Fibroblast of skin of back (primary cell): ENCODE measurements at places on chromosomes 2 and 18.

DNA sequence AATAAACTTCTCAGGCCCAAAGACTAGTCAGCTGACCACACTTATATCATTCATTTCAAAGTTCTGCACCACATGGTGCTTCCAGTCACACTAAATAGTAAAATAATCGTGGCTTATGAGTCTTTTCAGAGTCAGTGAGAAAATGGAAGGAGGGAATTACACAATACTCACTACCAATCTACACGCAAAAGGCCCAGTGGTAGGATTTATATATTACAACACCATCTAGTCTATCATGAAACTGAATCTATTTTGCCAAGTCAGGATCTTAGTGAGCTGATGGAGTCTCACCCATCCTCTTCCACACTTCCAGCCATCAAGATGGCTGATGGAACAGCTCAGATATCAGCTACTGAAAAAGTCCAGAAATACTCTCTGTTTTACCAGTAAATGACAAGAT, 21.9 kb downstream of the INO80D start:
- DNase-seq = no peak

DNA sequence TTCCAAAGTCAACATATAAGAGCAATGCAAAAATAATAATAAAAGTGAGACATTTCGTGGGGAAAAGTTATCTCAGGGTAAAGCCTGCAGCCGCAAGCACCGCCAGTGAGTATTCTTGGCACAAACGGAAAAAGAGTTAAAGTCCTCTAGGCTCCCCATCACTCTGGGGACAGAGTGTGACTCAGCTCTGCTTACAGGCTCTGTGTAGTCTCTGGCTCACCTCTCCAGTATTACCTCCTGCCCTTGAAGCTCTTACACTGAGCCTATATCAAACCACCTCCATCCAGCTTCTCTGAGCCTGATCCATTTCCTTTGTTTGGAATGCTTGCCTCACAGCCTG, 55.5 kb downstream of the MTHFD2 start:
- DNase-seq = peak; percentile 16

DNA sequence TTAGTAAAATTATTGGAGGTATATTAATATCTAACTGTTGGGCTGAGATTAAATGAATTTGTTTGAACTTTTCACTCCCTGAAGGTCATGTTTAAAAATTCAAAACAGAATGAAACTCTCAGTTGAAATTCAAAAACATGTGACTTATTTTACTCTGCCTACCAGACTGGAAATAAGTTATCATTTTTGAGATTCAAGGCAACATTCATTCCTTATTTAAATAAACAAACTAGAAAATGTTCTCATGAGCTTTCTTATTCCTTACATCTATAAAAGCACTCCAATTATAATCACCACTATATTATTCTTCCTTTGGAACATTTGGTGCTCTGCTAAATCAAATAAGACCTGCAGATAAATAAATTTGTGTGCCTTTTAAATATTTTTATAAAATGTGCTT, 217.8 kb downstream of the CDH2 start:
- no peak for DNase-seq

GRCh38 chr18:24799176-24799575, 338.7 kb downstream of the HRH4 start:
- DNase-seq = peak; percentile 5

DNA sequence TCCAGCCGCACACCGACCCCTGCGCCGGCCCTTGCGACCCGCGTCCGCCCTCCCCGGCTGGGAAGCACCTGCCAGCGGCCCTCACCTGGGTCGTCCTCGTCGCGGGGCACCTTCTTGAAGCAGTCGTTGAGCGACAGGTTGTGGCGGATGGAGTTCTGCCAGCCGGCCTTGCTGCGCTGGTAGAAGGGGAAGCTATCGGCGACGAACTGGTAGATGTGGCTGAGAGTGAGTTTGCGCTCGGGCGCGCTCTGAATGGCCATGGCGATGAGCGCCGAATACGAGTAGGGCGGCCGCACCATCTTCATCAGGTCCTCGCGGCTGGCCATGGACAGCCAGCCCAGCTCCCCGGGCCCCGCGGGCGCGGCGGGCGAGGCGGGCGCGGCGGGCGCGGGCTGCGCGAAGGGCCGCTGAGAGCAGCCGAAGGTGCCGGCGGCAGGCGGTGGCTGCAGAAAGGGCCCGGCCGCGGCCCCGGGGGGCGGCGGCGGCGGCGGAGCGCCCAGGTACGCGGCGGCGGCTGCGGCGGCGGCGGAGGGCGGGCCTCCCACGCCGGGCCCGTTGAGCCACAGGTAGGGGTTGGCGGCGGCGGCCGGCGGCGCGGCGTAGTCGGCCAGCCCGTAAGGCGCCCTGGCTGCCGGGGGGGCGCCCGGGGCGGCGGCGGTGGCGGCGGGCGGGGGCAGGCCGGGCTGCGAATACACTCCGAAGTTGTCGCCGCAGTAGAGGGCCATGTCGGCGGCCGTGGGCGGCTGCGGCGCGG, 505 bp downstream of the FOXI3 start:
- no peak for DNase-seq

DNA sequence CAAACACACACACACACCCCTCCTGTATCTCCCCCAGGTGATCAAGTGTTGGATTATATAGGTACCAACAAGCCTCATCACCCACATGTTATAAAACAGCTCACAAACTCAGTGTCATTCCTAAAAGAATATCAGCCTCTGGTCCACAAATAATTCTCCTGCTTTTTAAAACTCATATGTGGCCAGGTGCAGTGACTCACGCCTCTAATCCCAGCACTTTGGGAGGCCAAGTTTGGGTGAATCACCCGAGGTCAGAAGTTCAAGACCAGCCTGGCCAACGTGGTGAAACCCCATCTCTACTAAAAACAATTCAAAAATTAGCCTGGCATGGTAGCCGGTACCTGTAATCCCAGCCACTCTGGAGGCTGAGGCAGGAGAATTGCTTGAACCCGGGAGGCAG, 87.8 kb downstream of the LRATD1 start:
- no peak for DNase-seq

DNA sequence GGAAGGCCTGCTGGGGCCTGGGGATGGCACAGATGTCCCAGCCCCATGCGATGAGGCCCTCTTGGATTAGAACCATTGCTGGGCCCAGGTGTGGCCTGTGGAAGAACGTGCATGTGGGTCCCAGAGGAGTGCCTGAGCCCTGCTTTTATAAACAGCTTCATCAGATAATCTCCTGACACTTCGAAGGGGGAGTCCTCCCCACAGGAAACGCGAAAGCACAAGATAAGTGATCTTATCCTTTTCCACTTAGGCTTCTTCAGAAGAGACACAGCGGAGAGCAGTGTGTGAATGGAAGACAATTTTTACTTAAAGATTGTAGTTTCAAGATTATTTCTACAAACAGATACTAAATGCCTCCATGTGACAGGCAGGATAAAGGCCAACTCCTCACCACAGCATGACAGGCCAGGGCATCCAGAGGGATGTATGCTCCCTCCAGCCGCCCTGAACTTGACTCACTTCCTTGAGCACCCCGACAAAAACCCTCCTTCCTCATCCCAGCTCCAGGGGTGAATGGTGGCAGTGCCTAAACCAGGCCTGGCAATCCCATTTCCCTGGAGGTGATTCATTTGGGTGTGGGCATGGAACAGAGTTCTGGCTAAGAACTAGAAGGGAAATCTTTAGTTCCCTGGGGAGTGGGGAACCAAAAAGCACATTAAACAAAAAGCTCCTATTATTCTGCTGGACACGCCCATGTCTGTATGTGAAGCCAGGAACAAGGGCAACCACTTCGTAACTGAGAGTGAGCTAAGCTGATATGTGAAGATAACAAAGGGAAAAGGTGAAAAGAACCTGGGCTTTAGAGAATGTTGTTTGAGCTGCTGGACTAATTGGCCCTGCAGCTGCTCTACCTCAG, 56.2 kb upstream of the TMEM163 start:
- peak; percentile 8 for DNase-seq

GRCh38 chr2:198465970-198466369, 661.6 kb downstream of the PLCL1 start:
- no peak for DNase-seq

DNA sequence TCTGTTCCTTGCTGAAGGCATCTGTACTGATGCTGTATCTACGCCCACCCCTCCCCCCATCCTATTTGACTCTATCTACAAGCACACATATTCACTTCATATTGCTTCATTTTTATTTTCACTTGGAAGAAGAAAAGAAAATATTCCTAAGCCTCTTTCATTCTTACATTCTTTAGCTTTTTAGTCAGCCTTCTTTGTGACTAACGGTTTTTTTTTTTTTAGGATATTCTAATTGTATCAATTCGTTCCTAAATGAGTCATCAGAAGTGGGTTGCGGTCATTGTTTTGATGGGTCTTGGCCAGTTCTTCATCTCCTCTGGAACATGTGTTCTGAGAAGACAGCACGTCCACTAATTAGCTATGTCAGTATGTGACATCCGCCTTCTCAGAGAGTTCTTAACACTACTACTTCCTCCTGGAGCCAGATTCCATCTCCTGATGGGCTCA, 88.7 kb downstream of the MYO1B start:
- peak; percentile 98 for DNase-seq

- no peak for DNase-seq
Observed at GRCh38 chr2:164903951-164904350, 51.4 kb downstream of the SLC38A11 start.

GRCh38 chr2:227551836-227552235, 46.9 kb upstream of the SCYGR2 start:
- DNase-seq = no peak

DNA sequence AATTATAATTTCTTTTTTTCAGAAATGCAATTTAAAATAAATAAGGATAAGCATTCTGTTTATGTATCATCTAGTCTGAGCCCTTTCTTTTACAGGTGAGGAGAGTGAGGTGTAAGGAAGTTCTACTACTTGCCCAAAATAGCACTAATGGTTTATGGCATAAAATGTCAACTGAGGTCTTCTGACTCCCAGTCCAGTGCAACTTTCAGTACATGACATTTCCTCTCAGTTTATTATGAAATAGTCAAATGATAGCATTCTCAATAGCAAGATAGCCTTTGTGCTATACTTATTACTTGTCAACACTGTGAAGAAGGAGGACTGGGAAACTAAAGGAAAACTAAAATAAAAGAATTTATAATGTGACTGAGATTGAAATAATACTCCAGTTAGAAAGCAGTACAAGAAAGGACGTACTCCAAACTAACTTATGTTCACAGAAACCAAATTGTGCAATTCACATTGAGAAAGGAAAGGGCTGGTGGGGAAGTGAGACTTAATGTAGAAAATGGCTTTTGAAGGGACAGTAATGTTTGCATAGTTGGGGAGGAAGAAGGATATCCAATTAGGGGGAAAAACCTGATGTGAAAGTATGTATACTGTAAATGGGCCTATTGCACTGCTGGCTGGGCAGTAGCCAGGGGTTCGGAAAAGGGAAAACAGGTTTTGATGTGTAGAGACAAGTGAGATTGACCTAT, 166.7 kb upstream of the ZEB2 start:
- DNase-seq = no peak

DNA sequence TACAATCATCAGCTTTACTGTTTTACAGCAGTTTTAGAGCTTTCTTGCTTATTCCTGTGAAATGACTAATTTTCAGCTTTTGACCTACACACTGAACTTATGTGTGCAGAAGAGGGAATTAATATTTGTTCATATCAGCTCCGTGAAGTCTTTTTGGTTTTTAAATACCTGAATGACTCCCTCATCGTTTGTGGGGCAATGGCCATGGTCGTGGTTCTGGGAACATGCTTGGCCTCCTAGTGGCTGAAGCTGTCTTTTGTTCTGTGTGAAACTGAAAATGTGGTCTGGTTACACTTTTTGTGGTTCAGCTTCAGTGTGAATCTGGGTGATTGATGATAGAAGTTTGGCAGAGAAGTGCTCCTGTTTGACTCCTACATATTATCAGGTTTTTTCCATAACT, 408.1 kb downstream of the THSD7B start:
- peak; percentile 80 for DNase-seq

DNA sequence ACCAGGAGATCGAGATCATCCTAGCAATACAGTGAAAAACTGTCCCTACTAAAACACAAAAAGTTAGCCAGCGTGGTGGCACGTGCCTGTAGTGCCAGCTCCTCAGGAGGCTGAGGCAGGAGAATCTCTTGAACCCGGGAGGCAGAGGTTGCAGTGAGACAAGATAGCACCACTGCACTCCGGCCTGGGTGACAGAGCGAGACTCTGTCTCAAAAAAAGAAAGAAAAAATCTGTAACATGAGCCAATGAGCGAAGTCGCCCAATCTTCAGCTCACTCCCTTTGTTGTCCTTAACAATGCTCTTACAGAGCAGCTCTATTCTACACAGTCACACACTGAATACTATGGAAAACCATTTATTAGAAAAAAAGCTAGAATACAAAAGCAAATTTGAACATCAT, 22.0 kb downstream of the FAM98A start:
- DNase-seq = no peak

GRCh38 chr2:228556717-228557116, 375.2 kb upstream of the SPHKAP start:
- DNase-seq = no peak

DNA sequence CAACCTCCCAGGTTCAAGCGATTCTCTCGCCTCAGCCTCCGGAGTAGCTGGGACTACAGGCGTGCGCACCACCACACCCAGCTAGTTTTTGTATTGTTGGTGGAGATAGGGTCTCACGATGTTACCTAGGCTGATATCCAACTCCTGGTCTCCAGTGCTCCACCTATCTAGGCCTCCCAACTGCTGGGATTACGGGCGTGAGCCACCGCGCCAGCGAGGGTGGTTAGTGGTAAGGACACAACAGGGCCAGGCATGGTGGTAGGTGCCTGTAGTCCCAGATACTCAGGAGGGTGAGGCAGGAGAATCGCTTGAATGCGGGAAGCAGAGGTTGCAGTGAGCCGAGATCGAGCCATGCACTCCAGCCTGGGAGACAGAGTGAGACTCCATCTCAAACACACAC, 26.6 kb upstream of the DUSP2 start:
- DNase-seq = no peak

DNA sequence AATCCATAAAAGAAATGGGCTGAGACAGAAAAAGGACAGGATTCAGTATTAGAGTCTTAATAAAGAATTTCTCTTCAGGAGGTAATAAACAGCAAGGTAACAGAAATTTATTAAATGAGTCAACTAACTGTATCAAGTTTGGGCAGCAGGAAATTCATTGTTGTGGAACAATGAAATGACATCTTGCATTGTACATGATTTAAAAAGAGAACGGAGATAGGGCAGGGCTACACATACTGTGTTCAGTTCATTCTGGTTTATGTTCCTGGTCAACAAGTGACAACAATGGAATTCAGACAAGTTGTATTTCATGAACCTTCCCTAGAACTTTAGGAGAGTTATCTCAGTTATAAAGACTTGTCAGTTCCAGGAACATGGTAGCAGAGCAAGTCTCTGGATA, 961.3 kb downstream of the SOCS6 start:
- no peak for DNase-seq

- DNase-seq = no peak
Observed at GRCh38 chr18:25240420-25240770, 111.6 kb downstream of the ZNF521 start.

- no peak for DNase-seq
Observed at GRCh38 chr2:130767408-130767775, 12.1 kb downstream of the AMER3 start.
